Hindlimb muscle (tissue), 1 donor: ENCODE measurements at places on chromosomes 1 and 21.

DNA sequence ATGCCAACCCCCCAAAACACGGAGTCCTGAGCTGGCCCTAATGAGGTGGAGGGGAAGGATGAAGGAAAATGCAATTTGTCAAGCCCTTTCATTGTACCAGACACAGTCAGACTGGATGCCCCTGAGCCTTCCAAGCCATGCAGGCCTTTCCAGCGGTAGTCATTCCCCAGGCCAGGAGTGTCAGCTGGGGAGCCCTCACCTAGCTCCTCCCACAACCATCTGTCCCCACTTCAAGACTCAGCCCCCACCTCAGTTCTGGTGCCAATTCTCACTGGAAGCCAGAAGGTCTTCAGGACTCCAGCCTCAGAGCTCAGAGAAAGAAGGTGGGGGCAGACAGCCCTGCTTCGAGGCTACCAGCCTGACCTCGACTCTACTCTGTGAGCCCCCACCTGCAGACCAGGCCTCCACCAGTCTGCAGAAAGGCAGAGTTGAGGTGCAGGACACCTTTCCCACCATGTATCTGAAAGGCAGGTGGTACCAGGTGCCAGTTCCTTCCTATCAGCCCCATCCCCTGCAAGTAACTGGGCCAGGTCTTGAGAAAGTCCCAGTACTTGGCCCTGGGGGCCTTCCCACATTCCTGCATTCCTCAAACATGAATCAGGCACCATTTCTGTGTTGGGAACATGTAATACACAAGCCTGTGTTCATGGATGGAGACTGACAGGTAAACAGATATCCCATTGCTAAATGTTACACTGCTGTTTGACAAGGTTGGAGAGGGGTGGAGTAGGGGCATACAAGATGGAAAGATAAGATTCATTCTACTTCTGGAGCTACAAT, 180.6 kb upstream of the EDN2 start:
- DNase-seq, result no peak

GRCh38 chr1:221663321-221663720, 78.6 kb downstream of the DUSP10 start:
- DNase-seq, result no peak

DNA sequence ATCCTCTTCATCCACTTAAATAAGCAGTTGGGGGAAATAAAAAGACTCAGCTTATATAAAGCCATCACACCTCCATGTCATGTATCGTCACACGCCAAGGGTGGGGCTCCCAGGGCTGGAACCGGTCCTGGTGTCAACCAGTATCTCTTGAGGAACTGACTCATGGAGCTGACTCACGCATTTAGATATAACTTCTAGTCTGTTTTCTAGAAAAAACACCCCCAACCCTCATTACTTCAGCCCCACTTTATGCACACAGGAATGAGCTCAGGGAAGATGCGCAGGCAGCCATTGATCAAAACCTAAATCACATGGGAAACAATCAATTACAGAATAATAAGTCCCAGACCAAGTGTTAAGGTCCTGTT, 6.9 kb upstream of the IL22RA1 start:
- DNase-seq, result no peak

GRCh38 chr1:188499690-188500089, 1670.9 kb downstream of the PLA2G4A start:
- no peak for DNase-seq

- no peak for DNase-seq
Measured at GRCh38 chr1:117821774-117822482, 107.5 kb downstream of the GDAP2 start.

- no peak for DNase-seq
Measured at GRCh38 chr21:35208104-35208503, 159.0 kb upstream of the RUNX1 start.

- DNase-seq, result peak; percentile 27
Measured at GRCh38 chr1:32539584-32540571, 651 bp downstream of the ZBTB8A start.

DNA sequence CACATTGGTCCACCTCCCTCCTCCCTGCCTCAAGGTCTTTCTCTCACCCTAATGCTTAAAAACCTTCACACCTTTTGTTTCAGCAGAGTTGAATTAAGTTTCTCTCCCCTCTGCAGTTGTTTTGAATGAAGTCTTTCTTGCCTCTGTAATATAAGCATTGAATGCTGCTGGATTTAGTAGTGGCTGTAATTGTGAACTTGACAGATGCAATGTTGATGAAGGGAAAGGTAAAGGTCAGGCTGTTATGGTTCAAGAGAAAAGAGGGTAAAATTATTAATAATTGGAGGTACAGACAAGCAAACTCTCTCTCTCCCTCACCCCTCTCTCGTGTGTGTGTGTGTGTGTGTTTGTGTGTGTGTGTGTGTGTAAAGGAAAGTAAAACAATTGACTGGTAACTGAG, 509.8 kb downstream of the AMY1C start:
- no peak for DNase-seq

DNA sequence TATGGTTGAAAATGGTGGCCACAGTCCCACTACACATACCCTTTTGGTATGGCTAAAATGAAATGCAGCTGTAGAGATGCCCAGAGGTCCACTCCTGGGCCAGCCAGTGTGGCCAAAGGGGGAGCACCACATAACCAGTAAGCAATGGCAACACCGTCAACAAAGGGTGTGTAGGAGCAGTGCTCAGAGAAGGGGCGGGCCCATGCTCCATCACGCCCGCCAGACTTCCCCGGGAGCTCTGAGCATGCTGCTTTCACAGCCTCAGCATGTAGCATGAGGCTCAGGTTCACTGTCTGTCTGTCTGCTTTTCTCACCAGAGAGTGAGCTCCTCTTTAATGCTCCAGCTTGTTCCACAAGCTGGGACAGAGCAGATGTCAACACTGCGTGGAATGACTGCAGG, 537.6 kb downstream of the MATN1 start:
- no peak for DNase-seq

GRCh38 chr1:179817789-179818188, 59.8 kb downstream of the TOR1AIP2 start:
- DNase-seq, result peak; percentile 38

DNA sequence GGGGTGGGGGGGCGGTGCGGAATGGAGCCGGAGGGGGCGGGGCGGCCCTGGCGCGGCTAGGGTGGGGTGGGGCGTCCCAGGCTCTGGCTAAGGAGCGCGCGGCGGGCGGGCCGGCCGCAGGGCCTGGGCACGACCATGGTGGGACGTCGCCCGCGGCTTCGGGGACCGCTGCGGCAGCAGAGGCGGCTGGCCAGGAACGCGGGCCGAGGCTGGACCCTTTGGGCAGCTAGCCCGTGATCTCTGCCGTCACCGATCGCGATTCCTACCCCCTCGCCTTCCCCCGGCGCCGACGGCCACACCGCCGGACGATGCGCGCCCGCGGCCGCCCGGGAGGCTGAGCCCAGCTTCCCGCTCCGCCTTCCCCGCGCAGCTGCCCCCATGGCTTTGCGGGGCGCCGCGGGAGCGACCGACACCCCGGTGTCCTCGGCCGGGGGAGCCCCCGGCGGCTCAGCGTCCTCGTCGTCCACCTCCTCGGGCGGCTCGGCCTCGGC, at the start of gene MAP3K21:
TSS of gene MAP3K21 (plus strand) at position 74 of the 491 bp plus-strand sequence. CDS start at position 379, 305 bp downstream.
- no peak for DNase-seq

- no peak for DNase-seq
Measured at GRCh38 chr1:70899735-70900134, 147.9 kb downstream of the PTGER3 start.

DNA sequence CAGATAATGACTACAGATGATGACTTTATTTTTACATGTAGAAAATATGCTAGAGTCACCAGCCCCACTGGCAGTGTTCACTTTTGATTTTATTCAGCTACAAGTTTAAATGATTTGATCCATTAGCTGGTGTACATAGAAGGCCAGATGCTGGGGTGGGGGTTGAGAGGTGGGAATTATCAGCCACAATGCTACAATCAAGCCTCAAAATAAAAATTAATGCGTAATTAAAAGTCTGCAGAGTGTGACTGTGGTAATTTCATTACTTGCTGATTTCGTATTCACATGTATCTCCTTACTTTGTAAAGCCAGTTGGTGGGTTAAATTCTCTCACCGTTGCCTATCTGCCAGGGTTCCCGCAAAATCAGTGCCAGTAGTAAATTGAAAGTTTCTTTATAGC, 109.3 kb downstream of the GALNT2 start:
- DNase-seq, result no peak

- no peak for DNase-seq
Measured at GRCh38 chr1:55369474-55369873, 154.3 kb upstream of the USP24 start.

DNA sequence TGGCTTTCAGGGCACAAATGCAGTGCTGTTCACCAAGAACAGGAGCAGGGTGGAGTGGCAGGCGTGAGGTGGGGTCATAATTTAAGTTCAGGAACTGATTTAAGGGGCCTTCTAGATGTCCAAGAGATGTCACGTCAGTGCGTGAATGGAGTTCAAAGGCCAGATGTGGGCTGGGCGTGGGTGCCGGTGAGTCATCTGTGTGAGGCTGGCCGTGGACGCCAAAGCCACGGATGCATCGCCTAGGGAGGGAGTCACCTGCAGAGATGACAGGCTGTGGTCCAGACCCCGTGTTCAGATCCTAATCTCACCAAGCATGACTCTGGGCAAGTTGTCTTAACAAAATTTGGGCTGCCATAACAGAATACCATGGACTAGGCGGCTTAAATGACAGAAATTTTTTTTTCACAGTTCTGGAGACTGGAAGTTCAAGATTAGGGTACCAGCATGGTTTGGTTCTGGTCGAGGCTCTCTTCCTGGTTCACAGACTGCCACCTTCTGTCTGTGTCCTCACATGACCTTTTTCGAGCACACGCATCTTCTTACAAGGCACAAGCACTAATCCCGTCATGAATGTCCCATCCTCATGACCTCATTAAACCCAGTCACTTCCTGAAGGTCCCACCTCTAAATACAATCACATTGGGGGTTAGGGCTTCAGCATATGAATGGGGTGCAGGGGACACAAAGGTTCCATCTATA, 109.6 kb downstream of the PRDM2 start:
- DNase-seq, result no peak

DNA sequence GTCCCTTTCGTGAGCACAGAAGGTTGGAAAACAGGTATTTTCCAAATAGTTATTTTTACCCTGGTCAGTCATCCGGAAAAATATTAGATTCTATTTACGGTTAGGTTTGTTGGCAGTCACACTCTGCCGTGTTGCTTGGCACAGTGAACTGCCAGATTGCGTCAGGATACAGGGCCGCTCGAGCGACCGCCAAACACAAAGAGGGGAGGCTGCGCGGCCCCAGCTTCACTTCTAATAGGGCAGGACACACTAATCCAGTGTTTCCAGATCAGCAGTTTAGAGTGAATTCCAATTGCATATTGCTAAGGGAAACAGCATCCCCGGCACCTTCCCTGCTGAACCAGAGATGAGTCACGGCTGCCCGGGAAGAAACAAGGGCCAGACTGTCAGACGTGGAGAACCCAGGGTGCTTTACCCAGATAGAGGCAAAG, 22.9 kb downstream of the UMODL1 start:
- DNase-seq, result peak; percentile 79

DNA sequence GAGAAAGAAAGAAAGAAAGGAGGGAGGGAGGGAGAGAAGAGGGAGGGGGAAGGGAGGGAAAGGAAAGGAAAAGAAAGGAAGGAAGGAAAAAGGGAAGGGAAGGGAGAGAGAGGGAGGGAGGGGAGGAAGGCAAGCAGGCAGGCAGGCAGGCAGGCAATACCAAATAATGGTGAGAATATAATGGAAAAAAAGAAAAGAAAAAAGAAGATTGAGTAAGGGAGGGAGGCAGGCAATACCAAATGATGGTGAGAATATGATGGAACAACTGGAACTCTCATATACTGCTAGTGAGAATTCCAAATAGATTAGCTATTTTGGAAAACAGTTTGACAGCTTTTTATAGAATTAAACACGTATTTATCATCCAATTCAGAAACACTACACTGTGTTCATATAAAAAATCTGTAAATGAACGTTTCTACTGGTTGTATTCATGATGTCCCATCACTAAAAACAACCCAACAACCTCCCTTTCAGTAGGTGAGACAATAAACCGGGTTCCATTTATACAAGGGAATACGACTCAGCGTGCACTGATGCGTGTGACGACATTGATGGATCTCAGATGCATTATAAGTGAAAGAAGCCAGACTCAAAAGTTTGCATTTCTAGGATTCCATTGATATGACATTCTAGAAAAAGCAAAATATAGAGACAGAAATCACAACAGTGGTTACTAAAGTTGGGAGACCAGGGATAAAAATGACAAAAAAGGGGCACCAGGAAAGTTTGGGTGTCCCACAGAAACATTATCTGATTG, 226.4 kb downstream of the DSCAM start:
- DNase-seq, result no peak

GRCh38 chr1:155437405-155437804, 116.7 kb downstream of the RUSC1 start:
- DNase-seq, result no peak

DNA sequence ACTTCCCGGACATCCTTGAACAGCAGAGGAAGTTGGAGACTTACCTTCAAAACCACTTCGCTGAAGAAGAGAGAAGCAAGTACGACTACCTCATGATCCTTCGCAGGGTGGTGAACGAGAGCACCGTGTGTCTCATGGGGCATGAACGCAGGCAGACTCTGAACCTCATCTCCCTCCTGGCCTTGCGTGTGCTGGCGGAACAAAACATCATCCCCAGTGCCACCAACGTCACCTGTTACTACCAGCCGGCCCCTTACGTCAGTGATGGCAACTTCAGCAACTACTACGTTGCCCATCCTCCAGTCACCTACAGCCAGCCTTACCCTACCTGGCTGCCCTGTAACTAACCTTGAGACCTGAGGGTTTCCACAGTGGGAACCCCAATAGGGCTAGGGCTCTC, 17.9 kb downstream of the TENT5C start:
- no peak for DNase-seq

DNA sequence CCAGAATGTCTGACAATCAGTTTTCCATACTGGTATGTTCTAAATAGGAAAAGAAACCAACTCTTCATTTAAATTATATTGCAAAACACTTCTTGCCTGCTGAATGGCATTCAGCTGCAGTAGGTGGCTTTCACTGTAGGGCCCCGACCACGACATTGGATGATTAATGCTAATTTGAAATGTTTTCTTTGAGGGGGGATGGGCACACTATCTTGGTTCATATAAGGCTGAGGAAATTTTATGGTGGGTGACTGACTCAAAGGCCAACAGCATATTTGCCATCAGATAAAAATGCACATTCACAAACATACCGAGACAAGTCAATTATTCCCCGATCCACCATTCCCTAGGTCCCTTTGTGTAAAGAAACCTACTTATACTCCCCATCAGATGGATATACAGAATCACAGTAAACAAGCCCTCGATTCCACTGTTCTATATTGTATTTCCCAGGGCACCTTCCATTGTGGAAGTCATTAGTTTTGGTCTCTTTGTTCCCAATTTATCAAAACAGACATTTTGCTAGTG, 464.2 kb upstream of the DAB1 start:
- no peak for DNase-seq

GRCh38 chr1:112638110-112638428, 18.4 kb downstream of the CAPZA1 start:
- no peak for DNase-seq

DNA sequence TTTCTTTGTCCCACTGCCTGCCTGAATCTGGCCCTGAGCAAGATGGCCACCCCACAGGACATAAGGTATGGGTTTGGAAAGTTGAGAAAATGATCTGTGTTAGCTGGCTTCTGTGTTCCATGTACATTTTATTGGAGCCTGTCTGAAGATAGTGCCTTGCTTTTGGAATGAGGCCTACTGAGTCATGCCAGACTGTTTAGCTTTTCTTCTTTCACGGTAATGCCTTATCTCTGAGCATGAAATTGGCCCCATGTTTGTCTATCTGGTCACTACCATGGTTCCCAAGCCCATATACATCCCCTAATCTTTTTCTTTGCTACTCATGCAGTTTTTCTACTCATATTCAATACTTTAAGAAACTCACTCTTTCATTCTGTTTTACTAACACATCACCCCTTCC, 85.1 kb upstream of the LMO4 start:
- DNase-seq, result no peak

- DNase-seq, result no peak
Measured at GRCh38 chr1:87338566-87338965, 9.9 kb downstream of the LMO4 start.
